ENCODE measurements at places on chromosomes 5 and 9. TPM values are rescaled to one million over a fixed set of nuclear protein-coding genes. Genes with fewer than 3 reads are reported as not detected.
A peak's percentile ranks its signal among the peaks of the same experiment; 100 is the strongest.

The CD180 gene
- total RNA-seq: 0.03 TPM

DNA sequence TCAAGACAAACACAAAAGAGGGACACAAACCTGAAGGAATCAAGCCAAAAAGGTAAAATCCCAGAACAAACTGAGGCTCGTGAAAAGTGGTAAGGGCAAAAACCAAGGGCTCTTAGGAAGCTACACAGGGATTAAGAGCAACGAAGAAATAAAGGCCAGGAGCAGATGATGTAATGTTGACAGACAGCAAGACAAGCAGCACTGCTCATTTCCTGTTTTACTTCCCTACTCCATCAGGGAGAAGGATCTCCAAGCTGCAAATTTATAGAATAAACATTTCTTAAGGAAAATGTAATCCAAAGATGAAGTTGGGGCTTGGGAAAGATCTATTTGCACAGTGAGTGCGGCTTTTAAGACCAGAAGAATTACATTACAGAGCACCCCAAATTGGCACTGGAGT is 182.3 kb upstream of the MAP1B start:
- peak; percentile 68 for DNase-seq

The GPR151 gene
- total RNA-seq: not detected

DNA sequence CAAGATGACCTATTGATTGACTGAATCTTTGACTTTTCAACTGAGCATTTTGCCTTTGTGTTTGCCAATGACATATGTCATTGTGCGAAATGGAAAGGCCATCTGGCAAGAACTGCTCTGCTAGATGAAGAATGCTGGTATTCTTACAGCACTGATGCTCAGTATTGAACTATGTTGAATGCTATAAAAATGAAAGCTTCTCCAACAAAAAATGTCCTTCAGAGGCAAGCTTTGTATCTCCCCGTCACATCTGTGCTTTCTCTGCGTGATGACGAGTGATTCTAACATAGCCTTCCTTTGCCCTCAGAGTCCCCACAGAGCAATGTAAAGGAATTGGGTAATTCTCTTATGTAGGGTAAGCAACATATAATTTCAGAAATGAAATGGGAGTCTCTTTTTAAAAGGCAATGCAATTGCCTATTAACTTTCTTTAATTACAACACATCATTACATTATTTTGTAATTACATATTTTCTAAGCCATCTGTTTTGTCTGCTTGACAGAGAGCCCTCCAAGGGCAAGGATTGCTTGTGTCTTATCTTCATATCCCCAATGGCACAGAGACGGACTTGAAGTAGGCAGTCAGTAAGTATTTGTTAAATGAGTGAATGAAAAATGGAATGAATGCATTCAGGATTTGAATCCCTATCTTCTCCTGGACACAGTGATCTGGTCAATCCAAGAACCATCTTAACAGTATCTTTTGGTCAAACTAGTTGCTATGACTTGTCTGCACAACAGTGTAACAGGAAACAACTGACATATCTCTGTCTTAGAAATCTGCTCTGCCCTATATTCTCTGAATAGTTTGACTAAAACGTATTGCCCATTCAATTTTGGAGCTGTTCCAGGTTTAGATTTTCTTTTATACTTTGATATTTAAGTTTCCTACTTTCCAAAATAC is 46.1 kb downstream of the ENC1 start:
- DNase-seq: no peak

GRCh38 chr9:29006628-29007027 is 1433.3 kb upstream of the C9orf72 start:
- DNase-seq: no peak

The NDFIP1 gene
- 65.7 TPM for total RNA-seq

The MBLAC2 gene
- total RNA-seq: 6.0 TPM

- no peak for DNase-seq
Measured at GRCh38 chr5:139863361-139863760, 67.8 kb downstream of the PSD2 start.

DNA sequence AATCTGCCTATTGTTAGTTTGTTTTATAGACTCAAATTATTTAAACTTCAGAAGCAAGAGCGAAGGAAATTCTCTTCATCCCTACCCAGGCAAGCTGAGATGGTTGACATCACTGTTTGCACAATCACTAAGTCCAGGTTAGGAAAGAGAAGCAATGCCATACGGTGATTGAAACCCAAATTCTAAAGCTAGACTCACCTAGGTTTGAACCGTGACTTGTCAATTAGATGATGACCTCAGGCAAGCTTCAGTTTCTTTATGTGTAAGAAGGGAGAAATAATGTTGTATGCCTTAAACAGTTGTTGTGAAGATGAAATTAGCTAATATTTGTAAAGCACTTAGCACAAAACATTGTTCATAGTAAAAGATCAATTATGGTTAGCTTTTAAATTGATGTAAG is 96.5 kb upstream of the ANKRD55 start:
- DNase-seq: no peak

DNA sequence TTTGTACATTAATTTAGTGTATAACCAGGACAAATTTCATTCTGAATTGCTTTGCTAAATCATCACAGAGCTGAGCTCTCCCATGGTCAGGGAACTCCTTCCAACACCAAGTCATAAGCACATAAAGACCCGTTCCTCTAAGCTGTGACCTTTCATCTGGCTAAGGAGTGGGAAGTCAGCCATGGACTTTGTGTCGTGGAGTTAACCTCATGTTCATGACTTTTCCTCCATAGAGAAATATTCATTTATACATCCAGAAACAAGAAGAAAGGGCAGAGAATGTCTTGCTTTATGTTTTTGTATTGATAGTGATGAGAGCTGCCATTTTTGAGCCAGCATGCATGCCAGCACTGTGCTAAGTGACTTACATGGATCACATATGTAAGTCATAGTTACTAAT is 97.5 kb downstream of the INIP start:
- DNase-seq: no peak

DNA sequence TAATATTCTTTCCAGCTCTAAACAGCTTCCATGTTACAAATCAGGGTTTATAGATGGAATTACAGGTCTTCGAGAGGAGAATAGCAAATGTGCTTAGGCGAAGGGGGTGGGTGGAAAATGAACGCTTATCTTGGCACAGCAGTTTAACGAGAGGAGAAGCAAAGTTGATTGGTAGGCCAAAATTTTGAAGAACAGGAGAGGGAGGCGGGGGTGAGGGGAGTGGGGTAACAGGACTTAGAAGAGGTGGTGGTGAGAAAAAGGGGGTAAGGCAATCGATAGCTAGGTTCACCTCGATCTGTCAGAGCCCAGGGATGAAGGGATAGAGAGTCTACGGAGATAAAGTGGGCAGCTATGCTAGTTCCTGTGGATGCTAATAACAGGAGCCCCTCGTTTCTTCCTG is 764 bp downstream of the ANKRA2 start:
- DNase-seq: no peak

GRCh38 chr5:15510092-15510491 is 10.1 kb downstream of the FBXL7 start:
- peak; percentile 32 for DNase-seq

DNA sequence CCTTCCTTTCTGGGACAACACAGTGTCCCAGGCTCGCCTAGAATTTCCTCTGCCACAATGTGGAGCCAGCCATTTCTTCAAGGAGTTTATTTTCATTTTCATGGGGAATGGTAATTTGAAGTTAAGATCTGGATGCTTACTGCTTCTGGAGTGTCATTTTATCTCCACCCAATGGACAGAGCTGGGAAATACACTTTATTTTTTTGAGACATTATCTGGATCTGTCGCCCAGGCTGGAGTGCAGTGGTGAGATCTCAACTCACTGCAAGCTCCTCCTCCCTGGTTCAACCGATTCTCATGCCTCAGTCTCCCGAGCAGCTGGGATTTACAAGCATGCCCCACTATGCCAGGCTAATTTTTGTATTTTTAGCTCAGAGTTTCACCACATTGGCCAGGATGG is 12.7 kb upstream of the THG1L start:
- DNase-seq: peak; percentile 59

DNA sequence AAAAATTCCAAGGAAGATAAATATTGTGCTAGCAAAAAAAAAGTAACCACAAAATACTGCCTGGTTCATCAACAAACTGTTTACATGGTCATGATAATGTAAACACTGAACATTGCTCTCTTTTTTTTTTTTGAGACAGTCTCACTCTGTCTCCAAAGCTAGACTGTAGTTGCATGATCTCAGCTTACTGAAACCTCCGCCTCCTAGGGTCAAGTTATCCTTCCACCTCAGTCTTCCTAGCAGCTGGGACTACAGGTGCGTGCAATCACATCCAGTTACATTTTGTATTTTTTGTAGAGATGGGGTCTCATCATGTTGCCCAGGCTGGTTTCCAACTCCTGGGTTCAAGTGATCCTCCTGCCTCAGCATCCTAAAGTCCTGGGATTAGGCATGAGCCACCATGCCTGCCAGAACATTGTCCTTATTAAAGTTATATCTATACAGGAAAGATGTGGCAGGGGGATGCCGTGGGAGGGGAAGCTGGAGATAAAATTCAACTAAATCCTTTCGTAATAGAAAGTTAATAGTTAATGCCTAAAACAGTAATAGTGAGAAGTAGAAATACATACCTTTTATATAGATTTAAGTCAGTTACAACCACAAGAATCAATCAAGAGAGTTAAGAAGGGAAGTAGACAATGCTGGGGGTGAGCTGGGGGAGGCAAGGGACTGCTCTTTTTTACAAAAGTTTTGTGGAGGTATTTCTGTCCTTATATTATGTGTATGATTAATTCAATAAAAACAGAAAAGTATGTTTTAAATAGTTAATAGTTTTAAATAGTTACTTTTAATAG is 52.3 kb downstream of the RGMB start:
- DNase-seq: no peak

GRCh38 chr5:77390795-77391194 is 101.3 kb downstream of the WDR41 start:
- DNase-seq: no peak

- no peak for DNase-seq
Measured at GRCh38 chr5:148599187-148599586, 55.1 kb downstream of the HTR4 start.

The RGS7BP gene
- not detected for total RNA-seq

GRCh38 chr5:151903243-151903653 is 21.4 kb downstream of the GLRA1 start:
- no peak for DNase-seq

GRCh38 chr9:89078860-89079259 is 87.6 kb downstream of the S1PR3 start:
- peak; percentile 26 for DNase-seq

DNA sequence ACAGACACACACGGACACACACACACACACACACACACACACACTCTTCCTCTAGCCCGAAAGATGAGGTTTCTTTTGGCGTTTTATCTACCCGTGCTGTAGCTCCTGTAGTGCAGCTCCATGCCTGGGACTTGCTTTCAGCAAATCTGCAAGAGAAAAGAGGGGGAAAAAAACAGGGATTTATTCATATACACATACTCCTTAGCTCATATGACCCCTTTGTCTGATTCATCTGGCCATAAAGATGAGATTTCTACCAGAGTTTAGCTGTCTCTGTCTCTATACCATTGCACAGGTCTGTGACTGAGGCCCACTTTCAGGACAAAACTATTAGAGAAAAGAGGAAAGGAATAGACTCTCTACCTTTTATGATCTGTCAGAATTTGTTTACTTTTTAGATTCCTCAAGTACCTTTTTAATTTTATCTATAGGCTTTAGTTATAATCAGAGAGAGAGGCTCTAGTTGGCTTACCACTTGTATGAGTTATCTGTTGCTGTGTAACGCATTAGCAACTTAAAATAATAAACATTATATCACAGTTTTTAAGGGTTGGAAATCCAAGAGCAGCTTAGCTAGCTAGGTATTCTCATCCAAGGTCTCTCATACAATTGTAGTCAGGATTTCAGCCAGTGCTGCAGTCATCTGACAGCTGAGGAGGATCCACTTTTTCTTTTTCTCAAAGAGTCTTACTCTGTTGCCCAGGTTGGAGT is 14.7 kb downstream of the SNX2 start:
- no peak for DNase-seq

DNA sequence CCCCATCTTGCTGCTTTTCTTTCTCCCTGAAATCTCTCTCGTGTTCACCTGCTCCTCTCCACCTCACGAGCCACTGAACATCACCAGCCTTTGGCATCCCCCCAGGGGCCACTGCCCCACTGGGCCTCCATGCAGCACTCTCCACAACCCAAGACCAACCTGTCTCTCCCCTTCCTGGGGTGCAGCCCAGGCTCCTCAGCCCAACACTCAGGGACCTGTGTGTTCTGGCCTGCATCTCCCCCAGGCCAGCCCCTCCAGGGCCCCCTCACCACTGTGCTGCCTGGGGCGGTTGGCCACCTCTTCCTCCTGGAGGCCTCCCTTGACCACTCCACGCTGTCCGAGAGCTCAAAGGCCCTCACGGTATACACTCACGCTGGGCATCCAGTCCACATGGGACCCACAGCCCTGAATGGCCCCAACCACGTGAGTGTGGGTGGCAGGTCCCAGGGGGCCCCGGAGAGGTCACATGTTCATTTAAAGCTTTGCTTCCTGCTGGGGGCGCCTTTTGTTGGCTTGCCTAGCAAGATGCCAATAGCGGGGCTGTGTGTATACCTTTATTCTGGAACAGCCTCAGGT is 453 bp upstream of the DOK3 start:
- no peak for DNase-seq

The ANKRD34B gene
- not detected for total RNA-seq

DNA sequence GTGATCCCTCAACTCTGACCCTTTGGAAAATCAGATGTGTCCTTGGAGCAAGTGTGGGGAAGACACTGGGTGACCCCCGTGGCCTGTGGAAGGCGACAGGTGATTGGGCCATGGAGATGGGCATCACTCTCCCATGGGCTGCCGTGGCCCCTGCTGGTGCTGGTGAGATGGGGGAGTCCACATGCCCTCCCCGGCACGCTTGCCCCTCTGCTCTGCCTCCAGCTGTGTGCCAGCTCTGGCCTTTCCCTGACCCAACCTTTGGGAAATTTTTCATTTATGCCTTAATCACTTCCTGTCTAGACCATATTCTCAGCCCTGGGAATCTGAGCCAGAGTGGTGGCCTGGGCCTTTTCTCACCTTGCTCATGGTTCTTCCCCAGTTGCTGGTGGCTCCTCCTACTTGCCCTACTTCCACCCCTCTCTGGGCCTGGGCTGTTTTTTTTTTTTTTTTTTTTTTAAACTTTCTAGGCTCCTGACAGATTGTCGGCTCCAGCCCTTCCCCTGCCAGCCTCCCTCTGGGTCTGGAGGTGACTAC is 56.6 kb downstream of the RGS3 start:
- peak; percentile 78 for DNase-seq

DNA sequence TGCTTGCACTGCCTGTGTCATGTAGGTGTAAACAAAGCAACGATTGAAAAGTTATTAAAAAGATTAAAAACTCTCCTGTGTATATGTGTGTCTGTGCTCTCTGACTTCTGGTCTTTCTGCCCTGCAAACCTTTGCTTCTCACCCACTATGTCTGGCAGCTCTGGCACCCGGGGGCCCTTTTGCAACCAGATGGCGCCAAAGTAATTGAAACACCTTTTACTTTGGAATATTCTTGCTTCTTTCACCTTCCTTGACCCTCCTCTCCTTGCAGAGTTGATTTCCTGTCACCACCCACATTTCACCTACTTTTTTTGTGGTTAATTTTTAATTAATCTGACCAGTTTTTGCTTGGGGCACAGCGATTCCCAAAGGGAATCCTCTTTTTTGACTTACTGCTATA is 275.5 kb downstream of the ARHGEF28 start:
- DNase-seq: peak; percentile 41

The PCDHGC5 gene
- total RNA-seq: 3.7 TPM

All from A172 (cell line).